ENCODE measurements at places on chromosomes 16 and 17.

DNA sequence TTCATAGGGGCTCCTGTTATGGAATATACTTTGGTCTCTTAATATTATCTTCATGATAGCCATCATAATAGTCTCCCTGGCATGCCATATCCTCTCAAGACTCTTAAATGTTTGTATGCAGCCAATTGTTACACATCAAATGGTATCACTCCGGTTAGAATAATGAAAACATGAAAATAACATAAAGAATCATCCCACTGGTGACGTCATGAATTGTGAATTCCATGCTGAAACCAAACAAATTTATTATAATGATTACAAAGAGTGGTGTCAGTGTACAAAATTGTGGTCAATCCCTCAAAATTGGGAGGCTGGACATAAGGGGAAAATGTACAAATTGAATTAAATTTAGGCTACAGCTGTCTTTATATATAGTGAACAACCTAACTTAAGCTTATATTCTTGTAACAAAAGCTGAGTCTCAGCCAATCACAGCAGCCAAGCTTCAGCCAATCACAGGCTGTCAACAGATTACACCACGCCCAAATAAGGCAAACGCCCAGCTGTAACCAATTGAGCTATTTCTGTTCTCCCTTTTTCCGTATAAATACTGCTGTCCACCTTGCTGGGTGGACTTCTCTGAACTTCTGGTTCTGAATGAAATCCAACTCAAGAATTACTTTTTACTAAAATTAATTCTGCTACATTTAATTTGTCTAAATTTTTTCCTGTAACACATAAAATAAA, 156.1 kb downstream of the CHD9NB start:
- no peak for DNase-seq

- no peak for DNase-seq
Observed at GRCh38 chr17:14209215-14209614, 27.4 kb downstream of the CDRT15 start.

DNA sequence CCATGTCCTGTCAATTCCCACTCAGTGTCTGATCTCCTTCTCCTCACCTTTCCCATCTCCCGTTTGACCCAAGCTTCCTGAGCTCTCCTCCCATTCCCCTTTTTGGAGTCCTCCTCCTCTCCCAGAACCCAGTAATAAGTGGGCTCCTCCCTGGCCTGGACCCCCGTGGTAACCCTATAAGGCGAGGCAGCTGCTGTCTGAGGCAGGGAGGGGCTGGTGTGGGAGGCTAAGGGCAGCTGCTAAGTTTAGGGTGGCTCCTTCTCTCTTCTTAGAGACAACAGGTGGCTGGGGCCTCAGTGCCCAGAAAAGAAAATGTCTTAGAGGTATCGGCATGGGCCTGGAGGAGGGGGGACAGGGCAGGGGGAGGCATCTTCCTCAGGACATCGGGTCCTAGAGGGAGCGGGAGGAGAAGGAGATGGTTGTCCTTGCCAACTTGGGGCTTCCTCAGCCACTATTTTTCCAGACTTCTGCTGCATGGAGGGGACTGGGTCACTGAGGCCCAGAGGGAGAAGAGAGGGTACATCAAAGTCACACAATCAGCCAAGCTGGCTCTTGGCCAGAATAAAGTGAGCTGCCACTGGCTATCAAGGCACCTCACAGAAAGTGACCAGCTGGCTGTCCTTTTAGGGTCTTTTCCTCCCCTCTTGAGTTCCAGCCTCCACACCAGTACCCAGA, 1.9 kb upstream of the TBC1D10B start:
- DNase-seq = no peak

DNA sequence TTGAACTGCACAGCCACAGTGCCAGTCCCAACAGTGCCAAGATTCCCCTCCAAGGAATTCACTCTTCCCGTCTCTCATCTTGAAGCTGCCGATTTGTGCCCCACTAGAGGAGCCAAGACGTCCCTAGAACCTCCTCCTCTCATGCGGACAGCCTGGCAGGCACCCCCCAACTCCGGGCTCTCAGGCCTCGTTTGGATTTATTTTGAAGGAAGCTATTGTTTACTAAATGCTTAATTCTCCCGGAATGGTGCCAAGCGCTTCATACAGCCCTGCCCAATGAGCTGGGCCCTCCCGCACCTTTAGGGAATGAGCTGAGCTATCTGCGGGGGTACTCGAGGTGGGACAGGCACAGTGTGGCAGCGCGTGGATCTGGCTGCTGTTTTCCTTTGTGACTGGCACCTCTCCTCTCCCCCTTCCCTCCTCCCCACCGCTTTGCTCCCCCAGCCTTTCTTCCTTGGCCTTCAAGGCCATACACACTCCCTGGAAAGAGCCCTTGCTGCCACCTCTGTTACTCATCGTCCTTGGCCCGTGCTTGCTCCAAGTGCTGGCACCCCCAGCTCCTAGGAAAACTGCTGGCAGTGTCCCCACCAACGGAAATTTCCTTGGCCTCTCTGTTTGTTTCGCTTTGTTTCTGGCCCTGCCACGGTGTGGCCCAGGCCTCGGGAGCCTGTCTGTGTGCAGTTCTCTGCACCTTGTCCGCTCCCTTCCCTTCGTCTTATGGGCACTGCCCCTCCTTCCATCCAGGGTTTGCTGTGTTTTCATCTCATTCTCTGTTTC, 49.9 kb upstream of the CDR2 start:
- no peak for DNase-seq

- DNase-seq = peak; percentile 30
Observed at GRCh38 chr16:14505846-14506245, 124.2 kb downstream of the PARN start.

- DNase-seq = peak; percentile 60
Observed at GRCh38 chr17:76561332-76561731, 21.5 kb downstream of the PRCD start.

- no peak for DNase-seq
Observed at GRCh38 chr17:2017274-2017941, 7.7 kb downstream of the RTN4RL1 start.

- no peak for DNase-seq
Observed at GRCh38 chr16:9821331-9821730, 360.9 kb downstream of the GRIN2A start.

- peak; percentile 98 for DNase-seq
Observed at GRCh38 chr17:44775838-44776621, 17.2 kb downstream of the ADAM11 start.

DNA sequence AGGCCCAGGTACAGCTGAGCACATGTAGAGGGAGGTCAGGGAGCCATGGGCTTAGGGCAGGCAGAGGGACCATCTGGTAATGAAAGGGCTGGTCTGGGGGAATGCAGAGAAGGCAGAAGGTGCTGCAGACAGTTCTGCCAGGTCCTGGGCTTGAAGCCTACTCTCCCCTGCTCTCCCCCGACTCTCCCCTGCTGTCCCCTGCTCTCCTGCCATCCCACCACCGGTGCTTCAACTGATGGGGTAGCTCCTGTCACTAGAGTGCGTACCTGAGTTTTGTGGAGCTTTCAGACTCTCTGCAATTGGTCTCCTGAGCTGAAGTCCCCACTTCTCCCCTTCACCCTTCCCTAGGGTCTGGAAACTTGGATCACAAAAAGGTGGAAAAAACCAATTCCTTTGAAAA, 37.3 kb upstream of the PHOSPHO1 start:
- no peak for DNase-seq

DNA sequence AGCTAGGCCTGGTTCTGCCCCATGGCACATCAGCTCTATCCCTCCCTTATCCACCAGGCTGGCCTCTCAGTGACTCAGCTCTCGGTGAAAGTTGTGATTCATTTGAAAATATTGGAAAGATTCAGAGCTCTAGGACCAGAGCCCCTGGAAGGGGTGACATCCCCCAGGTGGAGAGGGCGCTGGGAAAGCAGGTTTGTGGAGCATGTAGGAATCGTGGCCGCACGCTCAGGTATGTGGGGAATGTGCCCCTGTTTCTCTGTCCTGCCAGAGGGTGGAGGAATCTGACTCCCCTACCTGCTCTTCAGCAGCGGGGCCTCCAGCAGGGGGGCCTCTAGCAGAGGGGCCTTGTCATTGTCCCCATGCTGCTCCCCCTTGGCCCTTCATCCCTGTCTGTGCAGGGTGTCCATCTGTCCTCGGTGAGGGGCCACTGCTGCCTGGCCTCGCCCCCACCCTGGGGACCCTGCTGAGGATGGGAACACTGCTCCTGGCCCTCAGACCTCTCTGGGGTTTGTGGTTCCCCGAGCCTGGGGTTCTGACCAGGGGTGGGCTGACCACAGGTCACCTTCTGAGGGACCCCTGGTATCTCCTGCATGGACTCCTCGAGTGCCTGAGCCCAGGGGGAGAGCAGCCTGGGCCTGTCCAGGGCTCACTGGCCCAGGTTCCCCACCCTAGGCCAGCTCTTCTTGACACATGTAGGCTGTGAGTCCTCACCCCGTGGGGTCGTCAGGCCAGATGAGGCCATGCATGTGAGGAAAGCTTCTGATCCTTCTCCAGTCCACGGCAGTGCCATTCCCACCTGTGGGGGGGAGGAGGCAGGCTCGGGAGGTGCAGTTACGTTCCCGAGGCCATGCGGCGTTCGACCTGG, 47.5 kb downstream of the NT5M start:
- DNase-seq = no peak

DNA sequence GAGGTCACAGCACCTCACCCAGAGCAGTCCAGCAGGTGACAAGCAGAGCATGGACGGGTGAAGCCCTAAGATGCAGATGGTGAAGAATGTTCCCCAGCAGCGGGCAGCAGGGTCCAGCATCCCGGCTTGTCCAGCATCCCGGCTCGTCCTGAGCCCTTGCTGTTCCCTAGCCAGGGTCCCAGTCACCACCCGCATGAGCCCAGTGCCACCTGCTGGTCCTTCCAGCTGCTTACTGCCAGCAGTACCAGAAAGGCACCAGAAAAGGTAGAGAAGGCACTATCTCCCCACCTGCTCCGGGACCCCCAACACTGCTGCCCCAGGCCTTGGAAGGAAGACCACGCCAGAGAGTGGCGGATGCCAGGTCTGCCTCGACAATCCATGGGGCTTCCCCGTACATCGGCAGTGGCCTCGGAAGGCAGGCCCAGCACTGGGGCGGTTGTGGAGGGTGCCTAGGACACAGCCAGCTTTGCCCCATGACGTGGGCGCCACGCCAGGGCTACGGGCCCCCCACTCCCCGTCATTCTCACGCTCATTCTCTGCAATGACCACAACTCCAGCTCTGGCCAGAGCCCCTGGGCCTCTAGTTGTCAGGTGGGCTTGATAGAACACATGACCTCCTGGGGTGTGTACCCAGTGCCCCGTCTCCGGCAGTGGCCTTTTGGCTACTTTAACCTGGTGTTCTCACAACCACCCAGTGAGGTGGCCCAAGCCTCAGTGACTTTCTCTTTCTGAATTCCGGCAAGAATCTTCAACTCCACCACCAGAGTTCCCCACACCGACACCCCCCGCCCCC, 1.4 kb downstream of the CENPX start:
- peak; percentile 66 for DNase-seq

- DNase-seq = no peak
Observed at GRCh38 chr17:45828582-45829133, 16.0 kb upstream of the SPPL2C start.

DNA sequence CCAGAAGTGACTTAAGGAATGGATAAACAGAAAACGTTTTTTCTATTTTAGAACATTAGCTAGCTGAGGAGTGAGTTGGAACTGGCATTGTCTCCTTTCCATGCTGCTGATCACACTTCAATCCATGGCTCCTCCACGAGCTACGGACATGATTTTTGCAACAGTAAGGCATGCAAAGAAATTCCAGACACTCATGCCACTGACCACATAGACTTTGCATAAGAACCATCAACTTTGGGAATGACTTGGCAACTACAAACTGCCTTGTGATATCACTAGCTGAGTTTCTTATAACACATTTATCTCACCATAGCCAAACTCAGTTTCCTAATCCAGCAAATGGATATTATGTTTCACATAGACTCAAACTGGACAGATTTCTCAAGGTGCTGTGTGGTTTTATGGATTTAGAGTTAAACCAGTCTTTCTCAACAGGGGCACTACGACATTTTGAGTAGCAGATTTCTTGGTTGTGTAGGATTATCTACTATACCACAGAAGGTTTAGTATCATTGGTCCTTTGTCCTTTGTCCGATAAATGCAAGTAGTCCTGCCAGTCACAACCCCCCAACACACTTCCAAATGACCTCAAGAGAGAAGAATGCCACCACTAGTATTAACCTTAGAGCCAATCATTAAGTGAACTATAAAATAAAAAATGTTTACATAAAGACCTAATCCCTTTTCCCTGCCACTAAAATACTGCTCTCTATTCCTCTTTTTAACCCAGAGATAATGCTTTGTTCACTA, 48.3 kb upstream of the C17orf78 start:
- DNase-seq = no peak

GRCh38 chr16:57284209-57284951, at the start of gene PLLP:
TSS of gene PLLP (minus strand) at chr16:57284672. CDS start at chr16:57284540, 132 bp downstream.
- peak; percentile 12 for DNase-seq

DNA sequence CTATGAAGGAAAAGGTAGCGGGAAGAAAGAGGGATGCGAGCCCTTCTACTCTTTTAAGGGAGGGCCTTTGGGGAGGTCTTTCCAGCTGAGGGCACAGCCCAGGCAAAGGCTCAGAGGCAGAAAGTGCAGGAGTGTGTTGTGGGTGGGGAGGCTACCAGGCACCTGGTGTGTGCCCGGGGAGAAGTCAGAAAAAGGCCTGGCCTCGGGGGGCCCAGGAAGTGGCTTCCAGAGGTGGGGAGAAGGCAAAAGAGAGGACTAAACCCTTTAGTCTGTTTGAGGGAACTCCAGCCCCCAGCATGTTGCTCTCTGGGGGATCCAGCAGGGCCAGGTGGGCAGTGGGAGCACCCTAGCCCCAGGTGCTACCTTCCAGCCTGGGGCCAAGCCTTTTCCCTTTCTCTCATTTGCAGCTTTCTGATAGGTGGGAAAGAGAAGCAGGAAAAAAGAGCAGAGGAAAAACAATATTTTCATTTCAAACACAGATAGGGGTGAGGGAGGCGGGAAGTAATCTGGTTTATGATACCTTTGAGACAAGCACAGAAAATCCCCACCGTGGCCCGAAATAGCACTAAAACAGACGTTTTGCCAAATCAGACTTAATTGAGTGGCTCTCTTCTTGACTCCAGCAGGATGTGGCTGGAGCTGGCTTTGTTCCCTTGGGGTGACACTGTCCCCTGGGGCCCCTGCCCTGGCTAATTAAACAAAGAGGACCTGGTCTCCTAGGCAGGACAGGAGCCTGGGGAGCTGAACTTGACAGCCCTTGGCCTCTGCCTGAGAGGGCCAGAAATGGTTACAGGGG, 10.4 kb downstream of the RAI1 start:
- DNase-seq = no peak

- no peak for DNase-seq
Observed at GRCh38 chr17:35127751-35128514, 6.5 kb downstream of the FNDC8 start.

GRCh38 chr16:81996664-81997509, 14.4 kb downstream of the SDR42E1 start:
- no peak for DNase-seq

DNA sequence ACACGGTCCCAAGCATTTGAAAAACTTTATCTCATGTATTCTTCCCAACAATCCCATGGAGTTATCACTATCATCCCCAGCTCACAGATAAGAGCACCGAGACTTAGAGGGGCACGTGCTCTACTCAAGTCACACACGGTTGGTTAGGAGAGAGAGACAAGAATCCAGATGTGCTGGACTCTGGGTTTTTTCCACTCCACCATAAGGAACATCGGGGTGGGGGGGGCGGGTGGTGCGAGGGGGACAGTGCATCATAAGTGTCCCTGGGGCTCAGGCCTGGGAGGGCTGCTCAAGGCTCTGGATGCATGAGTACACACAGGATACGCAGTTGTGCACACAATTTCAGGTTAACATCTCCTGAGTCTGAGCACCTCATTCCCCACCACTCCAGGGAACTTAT, 7.4 kb downstream of the CDC42EP4 start:
- no peak for DNase-seq

Data from activated CD4-positive, alpha-beta T cell treated with anti-CD3 and anti-CD28 coated beads, Interleukin-10, Interleukin-2, amounts not matched to agents 100 ng/mL and 50 ng/mL, durations not matched to agents 16 hours and 8 hours (primary cell).